Testis (tissue), 5 donors: ENCODE measurements at places on chromosomes 2 and 18. TPM values are rescaled to one million over a fixed set of nuclear protein-coding genes. Genes with fewer than 3 reads are reported as not detected.

CXCR4 gene
- total RNA-seq: 3.7 TPM

ITSN2 gene
- total RNA-seq: 53.8 TPM

SLC9A4 gene
- total RNA-seq: 0.81 TPM

POTEJ gene
- total RNA-seq: 17.2 TPM

DNA sequence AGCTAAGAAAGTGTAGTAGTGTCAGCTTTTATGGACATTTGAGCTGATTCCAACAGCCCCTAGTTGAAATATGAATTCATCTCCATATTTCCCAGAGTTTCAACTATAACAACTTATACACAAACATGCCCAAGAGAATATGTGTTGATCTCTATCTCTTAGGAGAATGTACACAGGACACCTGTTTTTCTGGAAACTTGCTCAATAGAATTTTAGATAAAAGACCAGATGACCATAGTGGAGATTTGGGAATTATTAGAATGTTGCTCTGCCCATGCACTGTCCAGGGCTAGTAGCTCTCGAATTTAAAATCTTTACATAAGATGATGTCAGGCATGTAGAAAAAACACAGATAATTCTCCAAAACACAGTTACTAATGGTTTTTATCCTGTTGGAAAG is 162.3 kb upstream of the VRK2 start:
- DNase-seq: no peak

- no peak for DNase-seq
These were observed 61.8 kb upstream of the CTDP1 start for GRCh38 chr18:79617511-79618500.

- peak; percentile 62 for DNase-seq
These were observed 79.8 kb upstream of the NOSTRIN start for GRCh38 chr2:168722592-168722991.

SLC5A7 gene
- total RNA-seq: 0.16 TPM

GRCh38 chr2:197212344-197213262 is 98.0 kb downstream of the ANKRD44 start:
- DNase-seq: no peak

CHRNA1 gene
- total RNA-seq: 0.25 TPM

DNA sequence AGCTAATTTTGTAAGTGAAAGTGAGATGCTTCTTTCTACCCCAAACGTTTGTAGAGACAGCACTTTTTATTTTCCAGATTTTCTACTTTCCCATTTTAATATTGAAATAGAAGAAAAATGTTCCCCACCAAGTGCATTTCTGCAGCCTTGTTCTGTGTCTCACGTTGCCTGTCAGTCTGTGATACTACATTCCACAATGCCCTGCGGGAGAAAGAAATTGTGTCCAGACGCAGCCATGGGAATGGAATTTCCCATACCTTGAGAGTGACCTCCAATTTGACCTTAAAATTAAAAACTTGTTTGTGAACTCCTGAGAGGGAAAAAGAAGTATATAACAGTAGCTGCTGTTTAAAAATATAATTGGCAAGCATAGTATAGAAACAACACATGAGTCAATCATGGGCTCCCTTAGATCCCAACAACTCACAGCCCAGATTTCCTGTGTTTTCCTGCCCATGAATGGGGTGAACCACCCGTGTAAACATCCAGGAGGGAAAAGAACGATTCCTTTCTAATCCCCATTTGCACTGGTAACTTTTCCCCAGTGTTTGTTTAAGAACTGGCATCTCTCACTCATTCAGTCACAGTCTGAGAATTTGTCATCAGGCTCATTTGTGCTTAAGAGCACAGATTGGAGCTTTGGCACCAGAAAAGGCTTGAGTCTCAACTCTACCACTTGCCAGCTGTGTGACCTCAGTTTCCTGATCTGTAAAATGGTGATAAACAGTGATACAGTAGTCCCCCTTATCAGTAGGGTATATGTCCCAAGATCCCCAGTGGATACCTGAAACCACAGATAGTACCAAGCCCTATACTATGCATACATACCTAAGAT is 166.1 kb upstream of the ZNF521 start:
- DNase-seq: no peak

- no peak for DNase-seq
These were observed 117.6 kb upstream of the FOSL2 start for GRCh38 chr2:28274911-28275685.

DNA sequence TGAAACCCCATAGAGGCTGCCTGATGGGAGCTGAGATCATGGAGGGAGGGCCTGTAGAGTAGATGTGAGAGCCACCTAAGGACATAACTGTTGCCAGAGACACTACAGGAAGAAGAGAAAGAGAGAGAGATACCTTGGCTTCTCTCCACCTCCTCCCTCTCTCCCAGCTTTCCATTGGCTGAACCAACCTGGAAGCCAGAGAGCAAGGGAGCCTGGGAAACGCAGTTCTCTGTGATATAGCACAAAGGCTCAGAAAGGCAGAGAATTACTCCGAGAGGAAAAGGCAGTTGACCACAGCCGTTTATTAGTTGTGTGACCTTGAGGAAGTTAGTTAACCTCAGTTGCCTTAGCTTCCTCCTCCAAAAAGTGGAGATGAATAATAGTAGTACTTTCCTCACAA is 37.7 kb upstream of the MAT2A start:
- peak; percentile 43 for DNase-seq

DNA sequence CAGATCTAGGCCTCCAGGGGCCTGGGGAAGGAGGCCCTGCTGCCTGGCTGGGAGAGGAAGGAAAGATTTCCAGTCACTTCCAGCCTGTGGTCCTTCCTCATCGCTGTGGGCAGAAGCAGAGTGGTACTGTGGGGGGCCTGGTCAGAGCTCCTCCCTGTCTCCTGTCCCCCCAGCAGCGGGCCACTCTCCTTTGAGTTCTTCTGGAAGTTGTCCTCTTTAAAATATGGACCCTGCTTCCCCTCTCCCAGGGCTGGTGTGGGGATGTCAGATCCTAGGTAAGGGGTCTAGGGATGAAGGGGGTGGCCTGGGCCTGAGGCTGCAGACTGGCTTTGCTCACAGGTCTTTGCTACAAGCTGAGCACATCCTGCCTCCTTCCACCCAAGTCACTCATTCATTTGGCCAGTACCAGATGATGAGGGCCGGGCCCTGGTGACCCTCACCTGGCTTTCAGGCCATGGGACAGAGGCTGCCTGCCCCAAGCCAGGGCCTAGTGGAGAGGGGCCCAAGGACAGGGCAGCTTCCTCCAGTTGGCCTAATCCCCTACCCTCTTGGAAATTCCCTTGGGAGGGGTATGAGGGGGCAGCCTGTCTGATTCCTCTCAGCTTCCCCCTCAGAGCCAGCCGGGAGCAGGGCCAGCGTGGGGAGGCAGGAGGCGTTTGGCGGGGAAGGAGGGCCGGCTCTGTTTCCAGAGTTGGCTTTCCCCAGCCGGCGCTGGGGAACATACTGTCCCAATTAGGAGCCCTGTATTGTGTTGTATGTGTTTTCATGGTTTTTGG is 231.9 kb downstream of the DYSF start:
- DNase-seq: peak; percentile 68

DNA sequence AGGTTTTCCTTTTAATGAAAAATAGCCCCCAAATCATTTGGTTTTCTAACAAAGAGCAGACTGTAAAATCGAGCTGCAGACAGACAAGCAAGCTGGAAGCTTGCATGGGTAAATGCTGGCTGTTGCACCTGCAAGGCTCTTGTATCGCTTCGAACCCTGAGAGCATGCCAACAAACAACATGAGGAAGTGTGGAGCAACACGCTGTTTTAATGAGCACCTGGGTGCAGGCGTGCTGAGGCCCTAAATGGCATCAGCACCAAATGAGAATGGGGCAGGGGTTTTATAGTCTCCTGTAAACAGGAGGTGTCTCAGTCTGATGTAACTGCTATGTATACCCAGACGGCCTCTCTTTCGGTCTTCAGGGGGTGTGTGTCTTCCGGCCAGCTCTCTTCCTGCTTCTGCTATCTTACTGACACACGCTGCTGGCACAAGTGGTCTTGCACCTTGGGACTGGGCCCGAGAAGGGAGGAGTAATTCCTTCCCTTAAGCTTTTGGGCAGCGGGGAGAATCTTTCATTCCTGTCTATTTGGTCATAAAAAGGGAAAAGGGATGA is 31.9 kb upstream of the CDH2 start:
- DNase-seq: no peak

DNA sequence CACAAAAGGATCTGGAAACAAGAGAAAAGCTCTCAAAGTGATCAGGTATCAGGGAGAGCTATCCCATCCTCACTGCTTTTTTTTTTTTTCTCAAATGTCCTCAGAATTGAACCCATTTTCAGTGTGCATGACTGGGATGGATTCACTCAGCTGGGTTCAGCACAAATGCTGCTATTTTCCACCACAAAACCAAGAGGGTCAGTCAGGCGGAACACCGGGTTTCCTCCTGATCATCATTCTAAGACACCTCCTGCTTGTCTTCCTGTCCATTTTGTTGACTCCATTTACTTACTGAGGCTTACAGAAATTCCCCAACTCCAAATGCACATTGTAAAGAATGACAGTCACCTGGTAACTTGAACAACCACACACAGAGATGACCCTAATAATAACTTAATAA is 39.9 kb downstream of the CYRIA start:
- DNase-seq: no peak

PSTPIP2 gene
- total RNA-seq: 5.0 TPM

GRCh38 chr2:197888321-197888720 is 83.9 kb downstream of the PLCL1 start:
- DNase-seq: no peak

WDCP gene
- total RNA-seq: 11.5 TPM

DNA sequence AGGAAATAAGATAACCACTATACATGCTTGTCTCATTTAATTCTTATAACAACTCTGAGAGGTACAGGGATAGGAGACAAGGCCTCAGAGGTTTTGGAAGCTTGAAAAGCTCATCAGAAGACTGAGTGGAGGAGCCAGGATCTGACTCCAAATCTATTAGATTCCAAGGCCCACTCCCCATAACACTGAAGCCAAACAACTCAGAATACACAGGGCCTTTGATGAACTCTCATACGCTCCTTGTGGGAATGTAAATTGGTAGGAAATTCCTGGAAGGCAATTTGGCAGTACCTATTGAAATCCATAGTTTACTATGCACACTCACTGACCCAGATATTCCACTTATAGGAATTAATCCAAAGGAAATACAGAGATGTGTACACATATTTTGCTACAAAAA is 27.9 kb downstream of the WIPF1 start:
- no peak for DNase-seq

DNA sequence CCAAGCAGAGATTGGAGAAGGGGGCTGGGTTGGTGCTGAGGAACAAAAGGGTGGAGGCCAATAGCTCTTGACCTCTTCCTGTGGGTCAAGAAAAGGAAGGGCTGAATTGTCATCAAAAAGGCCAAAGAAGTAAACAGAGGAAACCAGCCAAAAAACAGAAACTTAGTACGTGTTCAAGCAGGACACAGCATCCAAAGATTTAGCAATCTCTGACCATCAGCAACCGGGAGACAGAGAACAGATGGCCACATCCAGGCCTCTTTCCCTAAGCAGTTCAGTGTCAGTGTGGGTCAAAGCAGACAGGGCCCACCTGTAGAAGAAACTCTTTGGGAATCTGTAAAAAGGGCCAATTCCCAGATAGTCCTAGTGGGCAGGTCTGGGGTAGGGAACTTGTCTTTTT is 2.9 kb downstream of the DNPEP start:
- DNase-seq: no peak

GRCh38 chr18:12585218-12585617 is 72.7 kb downstream of the SPIRE1 start:
- DNase-seq: no peak

- no peak for DNase-seq
These were observed 19.7 kb downstream of the MIB1 start for GRCh38 chr18:21760321-21760720.

GRCh38 chr2:148680462-148680861 is 35.9 kb downstream of the EPC2 start:
- no peak for DNase-seq

- no peak for DNase-seq
These were observed 1.5 kb downstream of the TTC32 start for GRCh38 chr2:19899985-19900930.

GRCh38 chr2:41782306-41783158 is 265.3 kb upstream of the PKDCC start:
- peak; percentile 41 for DNase-seq

- DNase-seq: no peak
These were observed 99.2 kb downstream of the PTPRM start for GRCh38 chr18:7666195-7666776.

- no peak for DNase-seq
These were observed 90.9 kb downstream of the LRRC30 start for GRCh38 chr18:7321831-7322230.

DNA sequence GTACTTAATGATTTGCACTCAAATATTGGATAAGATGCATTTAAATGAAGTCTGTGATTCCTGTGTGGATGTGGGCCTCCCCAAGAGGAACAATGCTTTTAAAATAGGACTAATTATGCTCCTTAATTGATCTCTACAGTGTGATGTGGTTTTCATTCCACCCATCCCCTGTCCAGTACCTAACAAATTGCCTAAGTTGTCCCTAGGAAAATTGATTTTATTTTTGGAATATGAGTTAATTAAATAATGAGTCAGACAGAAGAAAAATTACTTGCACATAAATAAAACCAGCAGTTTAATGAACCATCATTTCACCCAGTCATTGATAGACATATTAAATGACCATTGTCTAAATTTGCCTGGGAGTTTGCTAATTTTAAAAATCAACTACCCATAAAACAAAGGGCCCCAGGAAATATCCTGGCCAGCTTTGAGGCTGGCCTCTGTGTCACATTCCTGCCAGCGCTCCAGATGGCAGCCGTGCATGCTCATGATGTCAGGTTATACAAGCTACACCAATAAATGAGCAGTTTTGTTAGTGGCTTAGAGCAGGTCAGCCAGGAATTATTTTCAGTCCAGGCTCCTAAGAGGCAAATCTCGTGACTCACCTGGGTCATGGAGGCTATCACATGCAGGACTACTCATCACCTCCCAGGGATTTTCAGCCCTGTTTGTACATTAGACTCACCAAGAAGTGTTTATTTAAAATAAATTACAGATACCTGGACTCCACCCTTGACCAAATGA is 31.9 kb downstream of the ABHD3 start:
- no peak for DNase-seq

GRCh38 chr18:61531182-61531581 is 198.0 kb downstream of the CDH20 start:
- DNase-seq: no peak

DNA sequence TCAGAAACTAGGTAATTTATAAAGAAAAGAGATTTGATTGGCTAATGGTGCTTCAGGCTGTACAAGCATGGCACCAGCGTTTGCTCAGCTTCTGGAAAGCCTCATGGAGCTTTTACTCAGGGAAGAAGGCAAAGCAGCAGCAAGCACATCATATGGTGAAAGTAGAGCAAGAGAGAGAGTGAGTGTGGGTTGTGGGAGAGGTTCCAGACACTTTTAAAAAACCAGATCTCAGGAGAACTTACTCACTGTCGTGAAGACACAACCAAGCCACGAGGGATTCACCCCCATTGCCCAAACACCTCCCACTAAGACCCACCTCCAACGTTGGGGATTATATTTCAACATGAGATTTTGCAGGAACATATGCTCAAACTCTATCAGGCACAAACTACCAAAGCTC is 554.6 kb upstream of the TNP1 start:
- no peak for DNase-seq

DNA sequence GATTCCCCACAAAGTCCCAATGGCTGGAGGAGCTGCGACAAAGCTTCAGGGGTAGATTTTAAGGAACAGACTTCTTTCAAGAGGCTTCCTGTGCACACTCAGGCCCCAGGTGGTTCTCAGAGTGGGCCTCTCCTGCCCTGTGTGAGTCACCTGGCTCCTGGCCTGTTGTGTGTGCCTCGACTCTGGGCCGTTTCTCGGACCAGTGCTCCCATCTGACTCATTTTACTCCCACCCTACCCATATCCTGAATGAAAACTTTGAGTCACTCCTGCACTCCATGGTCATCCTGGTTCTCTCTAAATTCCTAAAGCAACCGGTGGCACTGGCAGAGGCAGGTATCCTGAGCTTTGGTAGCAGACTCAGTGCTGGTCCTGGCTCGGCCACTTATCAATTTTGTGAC is 84.1 kb downstream of the CELF4 start:
- DNase-seq: no peak
